ENCODE measurements at places on chromosomes 5 and 9.

DNA sequence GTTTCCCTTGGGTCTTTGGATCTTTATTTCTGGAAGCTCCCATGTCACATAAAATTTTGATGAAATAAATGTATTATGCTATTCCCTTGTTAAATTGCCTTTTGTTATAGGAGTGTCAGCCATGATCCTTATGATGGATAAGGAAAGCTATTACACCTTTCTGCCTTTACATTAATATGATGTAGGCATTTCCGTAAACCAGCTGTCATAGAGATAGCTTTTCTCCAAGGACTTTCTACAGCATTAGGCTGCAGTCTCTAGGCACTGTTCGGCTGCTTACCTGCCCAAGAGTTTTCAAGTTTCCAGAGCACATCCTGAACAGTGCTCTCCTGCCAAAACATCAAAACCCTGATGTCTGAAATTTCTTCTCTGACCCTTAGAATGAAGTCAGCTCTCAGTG is 87.4 kb downstream of the HAPLN1 start:
- no peak for DNase-seq

- DNase-seq, result no peak
These were observed 3.3 kb downstream of the TMEM174 start for GRCh38 chr5:73176250-73176649.

GRCh38 chr9:122118343-122119165 is 25.4 kb upstream of the TTLL11 start:
- no peak for DNase-seq

- peak; percentile 51 for DNase-seq
These were observed 3.4 kb downstream of the FNBP1 start for GRCh38 chr9:130039528-130040147.

GRCh38 chr9:26947736-26948135 is 694 bp upstream of the PLAA start:
- DNase-seq, result peak; percentile 20

- no peak for DNase-seq
These were observed 28.2 kb downstream of the NMUR2 start for GRCh38 chr5:152376886-152377285.

- no peak for DNase-seq
These were observed 89.7 kb downstream of the DROSHA start for GRCh38 chr5:31442058-31442745.

DNA sequence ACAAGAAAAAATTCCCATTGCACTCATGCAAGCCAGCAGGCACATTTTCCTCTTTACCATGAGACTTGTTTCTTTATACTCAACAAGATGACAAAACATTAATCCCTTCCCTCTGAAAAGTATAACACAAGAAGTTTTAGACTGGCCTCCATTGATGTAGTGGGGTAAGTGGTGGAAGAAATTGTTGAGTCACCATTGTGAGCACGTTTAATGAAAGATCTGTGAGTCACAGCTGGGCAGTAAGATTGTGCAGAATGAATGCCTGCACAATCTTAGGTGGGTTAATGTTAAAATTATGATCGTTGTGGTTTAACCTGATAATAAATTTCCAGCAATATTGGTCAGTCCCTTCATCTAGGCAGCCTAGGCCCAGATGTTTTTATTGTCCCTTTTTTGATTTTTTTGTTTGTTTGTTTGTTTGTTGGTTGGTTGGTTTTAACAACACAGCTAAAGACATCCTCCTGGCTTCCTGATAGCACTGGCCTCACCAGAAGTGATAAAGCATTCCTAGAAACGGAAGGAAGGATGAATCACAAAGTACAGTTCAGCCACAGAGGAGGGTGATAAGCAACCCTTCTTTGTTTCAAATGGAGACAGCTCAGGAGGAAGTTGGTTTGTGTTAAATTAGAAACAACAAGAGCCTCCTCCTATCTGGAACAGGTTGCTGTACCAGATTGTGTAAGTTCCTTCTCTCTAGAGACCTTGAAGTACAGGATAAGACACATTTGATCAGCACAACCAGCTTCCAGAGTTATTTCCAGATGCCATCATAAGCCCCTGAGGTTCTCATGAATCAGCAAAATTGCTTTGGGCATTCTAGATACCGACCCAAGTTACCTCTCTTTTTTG is 40.3 kb downstream of the SLC24A2 start:
- DNase-seq, result no peak

GRCh38 chr9:125902214-125902613 is 155.0 kb downstream of the PBX3 start:
- no peak for DNase-seq

GRCh38 chr9:128374221-128374675 is 3.1 kb downstream of the URM1 start:
- no peak for DNase-seq

GRCh38 chr9:116627433-116627832 is 59.7 kb upstream of the TRIM32 start:
- DNase-seq, result no peak

DNA sequence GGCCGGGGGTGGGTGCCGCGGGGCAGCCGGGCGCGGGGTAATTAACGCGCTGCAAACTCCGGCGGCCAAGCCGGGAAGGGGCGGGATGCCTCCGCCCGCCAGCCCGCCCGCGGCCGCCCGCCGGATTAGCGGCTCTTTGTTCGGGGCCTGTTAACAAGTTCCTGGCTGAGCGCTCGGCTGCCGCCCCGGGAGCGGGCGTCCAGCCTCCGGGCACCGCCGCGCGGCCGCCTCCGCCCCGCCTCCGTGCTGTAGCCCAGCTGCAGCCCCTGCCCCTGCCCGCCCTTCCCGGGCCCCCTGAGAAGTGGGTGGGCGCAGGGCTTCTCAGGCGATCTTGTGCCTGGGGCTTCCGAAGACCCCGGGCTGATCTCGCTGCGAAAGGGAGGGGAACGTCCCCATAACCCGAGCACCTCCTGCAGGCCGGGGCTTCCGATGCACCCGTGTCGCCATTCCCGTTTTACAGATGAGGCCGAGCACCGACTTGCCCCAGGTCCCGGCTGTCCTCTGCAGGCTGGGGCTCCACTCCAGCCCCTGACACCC is 7.5 kb downstream of the UNC5A start:
- DNase-seq, result no peak

DNA sequence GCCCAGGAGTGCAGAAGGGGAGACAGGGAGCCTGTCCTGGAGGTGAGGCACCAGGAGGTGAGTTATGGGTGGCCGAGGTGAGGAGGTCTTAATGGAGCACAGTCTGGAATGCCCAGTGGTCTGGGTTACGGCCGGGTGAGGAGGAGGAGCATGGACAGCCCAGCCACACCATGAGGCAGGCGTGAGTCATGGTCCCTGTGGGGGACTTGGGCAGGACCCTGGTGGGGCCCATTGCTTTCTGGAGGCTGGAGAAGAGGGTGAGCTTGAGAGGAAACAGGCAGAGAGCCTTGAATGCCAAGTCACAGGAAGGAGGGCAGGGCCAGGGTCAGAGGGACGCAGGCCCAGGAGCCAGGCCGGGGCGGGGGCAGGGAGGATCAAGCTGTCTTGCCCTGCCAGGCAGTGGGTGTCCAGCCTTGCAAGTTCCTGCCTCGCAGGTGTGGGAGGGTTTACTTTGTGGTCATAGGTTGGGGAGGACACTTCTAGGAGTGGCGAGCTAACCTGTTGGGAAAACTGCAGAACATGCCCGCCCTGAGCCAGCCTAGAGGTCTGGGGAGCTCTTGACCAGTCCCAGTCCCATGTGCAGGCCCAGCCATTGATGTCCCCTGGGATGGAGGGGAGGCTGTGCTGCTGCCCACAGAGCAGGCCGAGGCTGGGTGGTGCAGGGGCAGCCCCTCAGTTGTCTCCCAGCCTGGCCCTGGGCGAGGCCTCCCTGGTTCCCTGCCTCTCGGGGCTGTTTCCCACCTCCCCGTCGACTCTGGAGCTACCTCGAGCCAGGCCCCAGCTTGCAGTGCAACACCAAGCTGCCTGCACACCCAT is 2.8 kb downstream of the CACNA1B start:
- DNase-seq, result no peak

DNA sequence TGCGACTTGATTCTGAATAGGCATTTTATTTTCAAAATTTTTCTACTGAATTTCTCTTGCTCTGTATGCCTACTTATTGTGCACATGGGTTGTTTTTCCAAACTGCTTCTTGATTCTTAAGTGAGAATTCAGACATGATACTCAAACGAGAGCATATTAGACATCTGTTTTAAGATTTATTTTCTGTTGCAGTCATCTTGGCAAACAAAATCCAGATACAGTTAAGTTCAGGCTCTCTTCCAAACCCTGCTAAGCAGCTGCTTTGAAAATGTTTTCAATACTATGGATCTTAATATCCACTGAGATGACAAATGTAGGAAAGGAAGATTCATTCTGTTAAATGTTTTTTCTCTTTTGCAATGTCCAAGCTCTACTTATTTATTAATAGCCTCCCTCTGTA is 4.5 kb downstream of the TMEM215 start:
- no peak for DNase-seq

DNA sequence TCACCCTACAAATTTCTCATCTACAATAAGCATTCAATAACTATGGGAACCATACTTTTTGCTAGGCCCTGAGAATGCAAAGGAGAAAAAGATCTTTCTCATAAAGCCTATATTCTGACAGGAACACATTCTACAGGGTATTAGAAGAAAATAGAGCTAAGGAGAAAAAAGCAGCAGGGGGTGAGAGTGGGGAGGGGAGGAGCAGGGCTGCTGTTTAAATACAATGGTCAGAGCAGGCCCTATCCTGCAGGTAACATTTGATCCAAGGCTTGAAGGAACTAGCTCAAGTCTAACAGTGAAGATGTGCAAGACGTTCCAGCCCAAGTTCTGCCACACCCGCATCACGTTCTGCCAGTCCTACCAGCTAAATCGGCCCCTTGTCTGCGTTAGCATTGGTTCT is 89.7 kb downstream of the ELAVL2 start:
- no peak for DNase-seq

DNA sequence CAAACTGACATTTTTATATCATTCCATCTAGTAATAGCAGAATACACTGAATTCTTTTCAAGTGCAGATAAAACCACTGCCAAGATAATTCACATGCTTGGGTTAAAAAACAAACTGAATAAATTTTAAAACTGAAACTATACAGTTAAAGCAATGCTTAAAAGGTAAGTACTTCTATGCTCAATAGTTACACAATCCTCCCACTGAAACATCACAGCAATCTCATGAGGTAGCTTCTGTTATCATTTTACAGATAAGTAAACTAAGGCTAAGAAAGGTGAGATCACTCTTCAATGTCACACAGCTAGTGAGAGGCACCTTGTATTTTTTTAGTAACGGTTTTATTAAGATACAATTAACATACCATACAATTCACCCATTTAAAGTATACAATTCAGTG is 13.4 kb upstream of the GOLGA1 start:
- no peak for DNase-seq

DNA sequence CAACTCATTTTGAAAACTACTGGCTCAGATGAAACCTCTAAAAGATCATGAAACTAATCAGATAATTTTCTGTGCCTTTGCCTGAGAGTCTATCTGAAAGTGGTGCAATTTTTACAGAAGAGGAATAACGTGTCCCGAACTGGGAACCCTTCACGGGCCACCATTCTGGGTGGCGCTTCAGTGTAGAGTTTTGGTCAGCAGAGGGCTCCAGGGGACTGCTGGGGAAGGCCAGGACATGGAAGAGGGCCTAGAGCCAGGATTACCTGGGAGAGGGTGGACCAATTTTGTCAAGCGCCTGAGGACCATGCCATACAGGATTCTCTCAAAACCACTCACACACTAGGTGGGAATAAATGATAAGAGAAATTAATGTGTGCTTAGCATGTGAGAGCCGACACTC is 49.7 kb upstream of the PLEKHG4B start:
- DNase-seq, result peak; percentile 23

DNA sequence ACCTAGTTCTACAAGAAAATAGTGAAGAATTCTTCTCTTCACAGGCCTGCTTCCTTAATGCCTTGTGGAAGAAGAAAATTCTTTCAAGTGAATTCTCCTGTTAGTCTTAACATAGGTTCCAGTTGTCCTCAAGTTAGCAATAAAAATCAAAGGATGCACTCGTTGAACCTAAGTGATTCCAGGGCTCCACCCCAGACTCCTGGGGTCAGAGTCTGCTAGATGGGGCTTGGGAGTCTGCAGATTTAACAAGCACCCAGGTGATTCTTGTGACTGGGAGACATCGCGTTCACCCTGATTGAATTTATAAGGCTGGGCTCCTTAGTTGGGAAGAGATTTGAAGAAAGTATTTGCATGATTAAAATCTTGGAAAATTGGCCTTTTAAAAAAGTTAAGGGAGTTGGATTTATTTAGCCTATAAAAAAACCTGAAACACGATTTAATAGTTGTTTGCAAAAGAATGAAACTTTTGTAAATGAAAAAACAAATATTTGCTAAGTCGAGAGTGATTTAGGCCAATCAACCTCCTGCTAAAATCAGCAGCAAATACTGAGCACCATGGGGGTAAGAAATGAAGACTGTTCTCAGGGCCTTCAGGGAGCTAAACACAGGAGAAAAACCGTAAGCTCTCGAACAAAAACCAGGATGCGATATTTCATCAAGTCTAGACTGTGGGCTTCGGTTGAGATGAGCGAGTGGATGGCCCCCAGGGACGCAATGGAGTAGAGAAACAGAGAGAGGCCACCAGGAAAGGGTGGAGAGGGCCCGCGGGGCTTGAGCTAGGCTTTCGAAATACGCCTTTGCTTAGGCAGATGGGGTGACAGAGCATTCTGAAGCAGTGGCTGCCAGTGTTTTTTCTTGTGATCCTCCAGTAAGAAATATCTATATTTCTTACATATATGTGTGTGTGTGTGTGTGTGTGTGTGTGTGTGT is 86.9 kb upstream of the TTC23L start:
- no peak for DNase-seq

- no peak for DNase-seq
These were observed 50.1 kb downstream of the OSTF1 start for GRCh38 chr9:75138260-75139040.

GRCh38 chr9:27595733-27596132 is 22.5 kb upstream of the C9orf72 start:
- no peak for DNase-seq

- DNase-seq, result no peak
These were observed 484.9 kb downstream of the BNC2 start for GRCh38 chr9:16385590-16385989.

DNA sequence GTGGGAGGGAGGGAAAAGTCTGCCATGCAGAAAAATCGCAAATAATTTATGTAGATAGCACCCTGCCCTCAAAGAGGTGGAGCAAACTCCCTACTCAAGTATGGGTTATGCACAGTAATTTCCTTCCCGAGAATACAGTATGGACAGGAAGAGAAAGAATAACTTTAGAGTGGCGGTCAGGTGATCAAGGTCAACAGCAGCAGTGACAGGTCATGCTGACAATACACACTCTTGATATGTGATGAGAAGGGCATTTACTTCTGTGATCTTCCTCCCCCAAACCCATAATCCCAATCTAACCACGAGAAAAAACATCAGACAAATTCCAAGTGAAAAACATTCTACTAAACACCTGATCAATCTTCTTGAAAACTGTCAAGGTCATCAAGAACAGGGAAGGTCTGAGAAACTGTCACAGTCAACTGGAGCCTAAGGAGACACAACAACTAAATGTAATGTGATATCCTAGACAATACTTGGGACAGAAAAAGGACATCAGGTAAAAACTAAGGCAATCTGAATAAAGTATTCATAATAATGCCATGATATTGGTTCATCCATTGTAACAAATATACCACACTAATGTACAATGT is 11.7 kb downstream of the BICD2 start:
- no peak for DNase-seq

GRCh38 chr5:174559141-174559540 is 165.2 kb upstream of the MSX2 start:
- DNase-seq, result no peak

All from suppressor macrophage treated with lipopolysaccharide for 1 hour (primary cell).